ENCODE measurements at places on chromosomes 16 and 17.
A peak's percentile ranks its signal among the peaks of the same experiment; 100 is the strongest.

DNA sequence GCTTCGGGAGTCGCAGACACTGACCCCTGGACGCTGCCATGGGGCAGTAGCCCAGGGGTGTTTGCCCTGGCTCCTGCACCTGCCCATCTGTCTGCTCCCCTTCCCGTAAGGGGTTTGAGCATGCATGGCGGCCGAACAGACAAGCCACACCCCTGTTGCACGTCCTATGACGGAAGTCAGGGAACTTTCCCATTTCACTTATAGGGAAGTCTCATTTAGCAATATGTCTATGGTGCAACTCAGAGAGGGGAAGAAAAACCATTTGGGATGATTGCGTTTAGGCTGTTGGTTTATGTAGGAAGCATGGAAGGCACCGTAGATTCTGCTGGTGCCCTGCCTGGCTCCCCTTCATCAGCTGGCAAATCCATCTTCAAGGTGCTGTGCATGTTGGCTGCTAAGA lies 112.5 kb downstream of the HAPSTR1 start:
- no peak for DNase-seq

- no peak for DNase-seq
Observed at GRCh38 chr16:86019446-86020047, 120.6 kb downstream of the IRF8 start.

DNA sequence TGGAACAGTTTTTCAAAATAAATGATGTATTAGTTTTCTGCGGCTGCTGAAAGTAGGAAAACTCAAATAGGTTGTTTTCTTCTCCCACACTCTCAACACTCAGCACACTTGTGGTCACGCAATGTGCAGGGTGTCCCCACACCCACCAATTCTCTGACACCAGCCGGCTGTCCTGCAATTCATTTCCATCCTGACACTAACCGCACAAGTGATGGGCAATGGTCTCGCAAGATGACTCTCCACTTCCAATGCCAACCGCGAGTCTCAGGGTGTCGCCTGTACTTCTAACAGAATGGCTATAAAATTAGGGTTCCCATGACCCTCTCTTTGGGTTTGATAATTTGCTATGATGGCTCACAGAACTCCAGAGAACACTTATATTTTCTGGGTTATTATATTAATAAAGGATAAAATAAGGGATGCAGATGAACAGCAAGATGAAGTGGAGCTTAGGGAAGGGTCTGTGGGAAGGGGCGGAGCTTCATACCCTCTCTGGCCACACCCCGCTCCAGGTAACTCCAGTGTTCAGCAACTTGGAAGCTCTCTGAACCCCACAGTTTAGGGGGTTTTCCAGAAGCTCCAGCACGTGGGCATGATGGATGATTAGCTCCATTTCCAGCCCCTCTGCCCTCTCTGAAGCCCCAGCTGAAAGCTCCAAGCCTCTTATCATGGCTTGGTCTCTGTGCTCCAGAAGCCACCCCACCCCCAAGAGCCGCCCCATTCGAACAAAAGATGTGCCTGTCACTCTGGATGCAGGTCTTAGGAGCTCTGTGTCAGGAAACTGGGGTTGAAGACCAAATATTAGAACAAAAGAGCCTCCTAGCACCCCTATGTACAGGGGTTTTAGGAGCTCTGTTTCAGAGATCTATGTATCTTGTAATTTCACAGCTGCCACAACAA lies 19.8 kb downstream of the TAF1C start:
- no peak for DNase-seq

GRCh38 chr17:82320140-82320840 lies 2.9 kb upstream of the CD7 start:
- no peak for DNase-seq

DNA sequence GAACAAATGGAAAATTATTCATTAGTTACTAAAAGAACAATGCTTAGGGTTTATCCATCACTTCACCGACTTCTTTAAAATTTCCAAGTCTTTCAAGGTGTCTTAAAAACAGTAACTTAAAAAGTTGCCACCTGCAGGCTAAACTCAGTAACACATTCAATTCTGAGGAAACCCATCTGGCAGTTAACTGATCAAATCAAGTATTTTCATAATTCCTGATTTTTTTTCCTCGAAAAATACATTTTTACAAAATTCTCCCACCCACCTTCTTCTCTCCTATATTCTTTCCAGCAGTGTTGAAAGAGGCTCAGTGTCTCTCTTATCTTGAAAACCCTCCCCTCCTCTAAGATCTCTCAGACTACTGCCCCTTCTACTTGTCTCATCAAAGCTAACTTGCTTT lies 29.9 kb downstream of the PARN start:
- no peak for DNase-seq

DNA sequence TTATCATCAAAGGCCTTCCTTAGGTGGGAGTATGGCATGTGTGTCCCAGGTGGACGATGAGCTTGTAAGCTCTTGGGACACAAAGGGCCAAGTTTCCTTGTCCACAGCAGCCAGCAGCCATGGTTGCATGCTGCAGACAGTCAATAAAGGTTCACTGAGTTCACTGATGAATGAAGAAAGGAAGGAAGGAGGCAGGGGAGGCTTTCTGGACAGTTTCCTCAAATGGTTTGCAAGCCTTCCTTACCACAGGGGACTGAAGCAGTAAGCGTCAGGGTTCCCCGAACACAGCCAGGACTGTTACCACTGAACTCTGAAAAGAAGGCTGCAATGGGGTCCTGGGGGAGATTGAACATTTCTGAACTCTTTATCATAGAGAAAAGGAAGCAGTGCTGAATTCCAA lies 111.1 kb downstream of the GAS7 start:
- DNase-seq: no peak

DNA sequence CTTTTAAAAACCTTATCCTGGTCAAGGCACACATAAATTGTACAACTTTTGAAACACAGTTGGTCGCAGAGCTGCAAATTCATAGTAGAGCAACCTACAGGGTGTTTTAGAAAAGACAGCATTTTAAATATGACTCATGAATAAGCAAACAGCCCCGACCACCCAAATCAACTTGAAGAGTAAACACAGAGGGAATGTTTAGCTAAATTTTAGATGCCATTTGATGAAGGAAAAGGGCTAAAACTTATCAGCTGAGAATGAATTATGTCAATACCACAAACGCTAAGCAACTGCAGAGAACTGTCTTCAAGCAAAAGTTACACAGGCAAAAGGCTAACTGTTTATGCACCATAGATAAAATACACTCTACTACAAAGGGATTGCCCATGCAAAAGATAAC lies 427.5 kb upstream of the PSMD7 start:
- no peak for DNase-seq

DNA sequence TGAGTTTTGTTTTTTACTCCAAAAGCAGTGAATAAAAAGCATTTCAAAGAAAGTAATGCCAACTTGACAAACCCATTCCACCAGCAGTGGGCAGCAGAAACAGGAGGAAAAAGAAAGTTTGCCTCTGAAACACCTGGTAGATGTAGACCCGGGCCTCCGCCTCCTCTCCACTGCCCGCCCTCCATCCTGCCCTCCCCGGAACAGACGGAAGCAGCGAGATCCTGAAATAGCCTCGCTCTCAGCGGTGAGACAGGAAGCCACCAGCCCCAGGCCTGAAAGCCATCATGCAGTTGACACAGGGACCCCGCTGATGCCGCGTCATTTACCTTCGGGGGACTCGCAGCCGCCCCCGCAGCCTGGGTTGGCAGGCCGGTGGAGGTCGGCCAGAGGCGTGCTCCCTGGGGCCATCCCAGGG lies 67.8 kb downstream of the C16orf78 start:
- DNase-seq: peak; percentile 70

GRCh38 chr17:72506773-72507172 lies 386.0 kb downstream of the SOX9 start:
- no peak for DNase-seq

- no peak for DNase-seq
Observed at GRCh38 chr17:8463099-8463498, 27.4 kb downstream of the NDEL1 start.

DNA sequence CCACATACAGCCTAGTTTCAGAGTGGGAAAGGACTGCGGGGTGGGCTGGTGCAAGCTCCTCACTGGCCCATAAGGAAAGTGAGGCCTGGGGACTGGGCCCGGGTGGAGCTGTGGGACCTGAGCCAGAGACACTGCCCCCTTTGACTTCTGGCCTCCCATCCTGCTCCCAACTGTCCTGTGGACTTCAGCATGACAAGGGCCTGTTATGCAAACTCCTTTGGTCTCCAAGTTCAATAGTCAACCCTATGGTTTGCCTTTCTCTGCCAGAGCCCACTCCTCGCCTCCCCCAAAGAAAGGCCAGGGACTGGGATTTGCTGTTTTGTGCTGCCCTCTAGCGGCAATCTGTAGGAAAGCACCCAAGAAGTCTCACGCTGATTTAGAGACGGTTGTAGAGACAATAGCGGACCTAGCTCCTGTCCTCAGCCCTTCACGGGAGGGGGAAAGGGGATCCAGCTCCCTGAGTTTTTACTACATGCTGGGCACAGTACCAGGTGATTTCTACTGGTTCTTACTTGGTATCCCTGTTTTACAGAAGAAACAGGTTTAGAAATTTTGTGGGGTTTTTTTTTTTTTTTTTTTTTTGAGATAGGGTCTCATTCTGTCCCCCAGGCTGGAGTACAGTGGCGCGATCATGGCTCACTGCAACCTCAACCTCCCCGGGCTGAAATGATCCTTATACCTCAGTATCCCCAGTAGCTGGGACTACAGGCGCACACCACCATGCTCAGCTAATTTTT lies 1.2 kb upstream of the TLCD3B start:
- DNase-seq: peak; percentile 57

DNA sequence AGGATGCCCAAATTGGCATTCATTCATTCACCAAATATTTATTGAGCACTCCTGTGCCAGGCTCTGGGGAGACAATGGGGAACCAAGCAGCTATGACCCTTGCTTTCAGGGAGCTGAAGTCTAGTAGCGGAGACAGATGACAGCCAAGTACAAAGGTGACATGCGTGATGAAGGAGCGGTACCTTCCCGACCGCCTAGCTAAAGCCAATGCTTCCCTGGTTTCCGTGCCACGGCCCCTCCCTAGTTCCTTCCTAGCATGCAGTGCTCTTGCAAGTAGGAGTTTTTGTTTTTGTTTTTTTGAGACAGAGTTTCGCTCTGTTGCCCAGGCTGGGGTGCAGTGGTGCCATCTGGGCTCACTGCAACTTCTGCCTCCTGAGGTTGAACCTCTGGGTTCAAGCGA lies 3.2 kb upstream of the SLC5A2 start:
- DNase-seq: no peak

DNA sequence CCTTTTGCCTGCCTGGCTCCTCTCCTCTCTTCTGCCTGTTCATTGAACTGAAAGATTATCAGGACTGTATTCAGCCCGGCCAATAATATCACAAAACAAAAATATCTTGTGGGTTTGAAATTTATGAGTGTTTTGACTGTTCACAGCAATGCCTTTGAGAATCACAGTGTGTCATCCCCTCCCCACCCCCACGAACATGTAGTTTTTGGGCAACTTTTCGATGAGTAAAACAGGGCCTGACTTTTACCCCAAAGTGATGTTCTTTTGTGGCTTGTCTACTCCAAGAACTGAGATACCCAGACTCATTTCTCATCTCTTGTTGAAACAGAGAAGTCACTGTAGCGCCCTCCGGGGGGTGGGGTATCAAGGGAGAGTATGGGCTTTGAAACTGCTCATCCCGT lies 675.7 kb downstream of the WWOX start:
- DNase-seq: no peak

GRCh38 chr16:9854675-9855074 lies 327.6 kb downstream of the GRIN2A start:
- DNase-seq: no peak

DNA sequence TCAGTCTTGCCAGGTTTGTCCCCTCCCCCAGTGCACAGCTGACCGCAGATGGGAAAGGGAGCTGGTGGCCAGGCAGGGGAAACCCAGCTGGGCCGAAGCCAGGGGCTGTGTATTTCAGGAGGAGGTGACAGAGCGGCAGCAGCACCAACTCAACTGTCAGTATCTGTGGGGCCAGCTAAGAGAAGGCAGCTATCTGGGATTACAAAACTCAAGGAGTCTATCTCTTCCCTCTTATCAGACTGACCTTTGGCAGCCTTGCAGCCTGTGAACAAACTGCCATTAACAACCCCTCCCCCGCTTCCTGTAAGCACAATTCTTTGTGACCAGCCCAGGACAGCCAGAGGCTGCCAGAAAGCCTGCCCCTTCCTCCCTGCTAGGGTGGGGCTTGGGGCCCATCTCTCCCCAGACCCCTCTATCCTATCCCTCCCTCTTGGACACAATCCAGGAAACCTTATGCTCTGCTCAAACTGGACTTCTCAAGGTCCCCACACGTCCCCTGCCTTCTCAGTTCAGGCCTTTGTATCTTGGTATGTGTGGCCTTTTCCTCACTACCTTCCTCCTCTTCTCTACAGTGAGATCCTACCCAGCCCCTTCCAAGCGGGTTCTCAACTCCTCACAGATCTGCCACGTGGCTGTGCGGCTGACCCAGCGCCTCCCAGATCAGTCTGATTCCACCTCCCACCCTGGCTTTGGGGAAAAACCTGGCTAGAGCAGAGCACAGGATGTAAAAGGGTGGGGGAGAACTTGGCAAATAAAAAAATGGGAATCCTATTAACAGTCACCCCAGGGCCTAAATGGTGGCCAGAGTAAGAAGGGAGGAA lies 10.5 kb downstream of the ST3GAL2 start:
- peak; percentile 82 for DNase-seq

- DNase-seq: no peak
Observed at GRCh38 chr16:19997264-19997663, 76.4 kb downstream of the GPR139 start.

- DNase-seq: no peak
Observed at GRCh38 chr17:61783556-61784304, 79.6 kb downstream of the BRIP1 start.

DNA sequence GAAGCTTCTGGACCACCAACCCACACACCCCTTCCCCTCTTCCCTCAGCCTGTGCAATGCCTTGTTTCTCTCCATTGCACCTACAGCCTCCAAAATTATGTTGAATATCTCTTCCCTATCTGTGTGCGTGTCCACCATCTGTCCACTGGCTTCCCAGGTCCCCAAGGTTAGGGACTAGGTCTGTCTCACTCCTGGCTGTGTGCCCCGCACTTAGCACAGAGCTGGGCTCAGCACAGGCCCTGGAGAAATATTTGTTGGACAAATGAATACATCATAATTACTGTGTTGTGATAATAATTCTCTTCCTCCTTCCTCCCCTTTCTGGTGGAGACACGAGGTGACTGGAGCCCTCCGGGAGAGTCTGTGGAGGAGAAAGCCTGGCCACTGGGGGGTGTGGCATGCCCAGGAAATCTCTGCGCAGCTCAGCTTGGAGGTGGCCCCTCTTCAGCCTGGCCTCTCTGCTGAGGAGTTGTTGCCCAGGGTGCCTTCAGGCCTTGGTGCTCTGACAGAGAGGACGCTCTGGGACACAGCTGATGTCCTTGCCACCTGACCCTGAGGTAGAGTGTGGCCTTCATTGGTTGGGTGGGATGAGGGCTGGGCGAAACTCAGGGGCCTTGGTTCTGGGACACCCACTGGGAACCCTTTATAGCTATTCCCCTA lies 3.3 kb upstream of the BRD7 start:
- DNase-seq: no peak

GRCh38 chr16:58433569-58433951 lies 41.3 kb downstream of the GINS3 start:
- no peak for DNase-seq

GRCh38 chr16:79134300-79134699 lies 466.2 kb downstream of the MAF start:
- no peak for DNase-seq

GRCh38 chr16:23452572-23453337 lies at the start of gene COG7:
Gene COG7 (minus strand): TSS chr16:23453189. CDS start chr16:23452994, 195 bp downstream.
- peak; percentile 64 for DNase-seq

GRCh38 chr17:17176341-17176740 lies 29.8 kb downstream of the PLD6 start:
- no peak for DNase-seq

Data from DMS 273 treated with DMSO at 0.1 percent for 48 hours (cell line).